IMR-90 (cell line): ENCODE measurements at places on chromosomes 12 and 14.

GRCh38 chr12:113245695-113246477 is 24.6 kb downstream of the TPCN1 start:
- peak; percentile 93 for DNase-seq

- DNase-seq: no peak
These were observed at the start of gene PLEKHD1 for GRCh38 chr14:69484444-69485314. Gene PLEKHD1 (plus strand): TSS chr14:69484728. CDS start chr14:69484966, 238 bp downstream.

DNA sequence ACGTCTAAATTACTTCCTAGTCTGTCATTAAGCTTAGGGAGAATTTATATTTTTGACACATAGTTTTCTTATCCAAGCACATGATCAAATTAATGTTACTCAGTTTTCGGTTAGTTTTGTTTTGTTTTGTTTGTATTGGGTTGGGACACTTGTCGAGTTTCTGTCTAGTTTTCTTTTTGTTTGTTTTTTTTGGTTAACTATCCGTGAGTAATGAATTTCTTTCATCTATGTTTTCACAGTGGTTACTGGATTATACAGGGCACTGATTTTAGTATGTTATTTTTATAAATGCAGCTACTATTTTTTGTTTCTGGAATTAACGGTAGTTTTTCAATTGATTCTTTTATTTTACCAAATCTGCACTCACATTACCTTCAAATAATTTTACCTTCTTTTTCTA is 2.7 kb downstream of the KLRF1 start:
- no peak for DNase-seq

DNA sequence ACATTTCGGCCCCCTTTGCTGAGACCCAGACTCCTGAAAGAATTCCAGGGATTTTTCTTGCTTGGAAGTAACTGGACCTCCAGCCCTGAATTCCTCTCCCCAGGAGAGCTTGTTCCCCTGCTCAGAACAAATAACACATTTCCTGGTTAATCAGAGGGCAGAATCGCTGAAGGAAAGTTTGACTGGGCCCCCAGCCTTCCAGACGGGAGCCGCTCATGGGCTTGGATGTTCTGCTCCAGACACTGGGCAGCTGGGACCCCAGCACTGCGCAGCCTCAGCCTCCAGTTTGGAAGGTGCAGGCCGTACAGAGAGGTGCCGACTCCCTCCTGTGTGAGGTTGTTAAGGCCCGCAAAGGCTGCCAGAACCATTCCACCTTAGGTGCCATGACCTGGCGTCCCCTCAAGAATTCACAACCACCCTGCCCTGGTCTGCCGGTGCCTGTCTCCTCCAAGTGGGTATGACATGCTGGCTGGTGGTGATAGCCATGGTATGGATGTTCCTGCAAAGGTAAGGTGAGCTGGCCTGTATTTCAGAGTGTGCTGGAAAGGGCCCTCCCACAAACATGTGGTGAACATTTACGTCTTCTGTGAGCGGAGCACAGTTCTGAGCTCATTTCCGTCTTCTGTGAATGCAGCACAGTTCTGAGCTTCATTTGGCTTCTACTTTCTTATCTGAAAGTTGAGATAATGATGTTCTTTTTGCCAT is 5.1 kb upstream of the LTBP2 start:
- no peak for DNase-seq

GRCh38 chr12:114163771-114164170 is 197.6 kb upstream of the RBM19 start:
- peak; percentile 93 for DNase-seq

DNA sequence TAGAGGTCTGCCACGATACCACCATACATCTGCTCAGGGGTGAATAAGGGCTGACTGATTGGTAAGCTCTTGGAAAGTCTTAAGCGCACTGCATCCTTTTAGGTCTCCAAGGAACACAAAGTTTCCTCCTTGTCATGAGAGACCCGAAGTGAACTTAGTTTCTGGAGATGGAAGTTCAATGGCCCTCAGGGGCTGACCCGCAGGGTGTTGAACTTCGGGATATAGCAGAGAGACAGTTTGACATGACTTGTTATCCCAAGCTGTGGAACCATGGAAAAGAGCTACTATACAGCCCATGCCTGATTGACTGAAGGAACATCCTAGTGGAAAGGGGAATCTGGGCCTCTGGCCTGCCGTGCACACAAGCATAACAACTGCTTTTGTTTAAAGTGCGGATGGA is 26.9 kb upstream of the CPNE8 start:
- DNase-seq: no peak

GRCh38 chr14:31059152-31059924 is 33.2 kb upstream of the STRN3 start:
- peak; percentile 87 for DNase-seq

- DNase-seq: peak; percentile 49
These were observed 13.3 kb downstream of the GPR135 start for GRCh38 chr14:59451849-59452248.

DNA sequence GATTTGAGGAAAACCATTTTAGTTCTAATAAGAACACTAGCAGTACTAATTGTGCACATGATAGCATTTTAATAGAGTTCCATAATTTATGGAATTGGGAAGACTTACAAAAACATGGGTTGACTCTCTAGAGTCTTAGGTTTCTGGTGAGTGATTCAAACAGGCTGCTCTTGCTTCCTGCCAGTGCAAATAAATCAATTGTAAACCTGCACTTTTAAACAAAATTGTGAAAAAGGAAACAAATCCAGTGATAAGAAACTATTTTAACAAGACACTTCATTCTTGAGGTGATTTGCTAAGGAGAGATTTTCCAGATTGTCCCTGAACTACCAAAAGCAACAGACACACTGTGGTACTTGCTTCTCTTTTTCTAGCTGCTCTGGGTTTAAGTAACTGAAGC is 112.2 kb downstream of the CACNA1C start:
- peak; percentile 58 for DNase-seq

DNA sequence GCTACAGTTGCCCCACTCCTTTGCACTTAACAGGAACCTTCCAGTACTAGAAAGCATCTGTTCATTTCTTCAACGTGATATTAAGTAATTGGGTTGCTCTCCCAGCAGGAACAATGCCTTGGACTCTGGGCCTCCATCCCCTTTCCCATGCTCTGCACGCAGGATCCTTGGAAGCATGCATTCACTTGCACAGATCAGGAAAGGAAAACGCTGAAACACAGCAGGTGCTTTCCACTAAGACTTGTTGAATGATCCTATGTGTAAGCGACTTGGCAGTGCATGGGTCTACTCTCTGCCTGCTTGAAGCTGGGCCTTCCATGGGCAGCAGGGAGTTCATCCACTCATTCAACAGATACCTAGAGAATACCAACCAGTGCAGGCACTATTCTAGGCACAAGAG is 2.3 kb downstream of the LTBP2 start:
- peak; percentile 51 for DNase-seq

DNA sequence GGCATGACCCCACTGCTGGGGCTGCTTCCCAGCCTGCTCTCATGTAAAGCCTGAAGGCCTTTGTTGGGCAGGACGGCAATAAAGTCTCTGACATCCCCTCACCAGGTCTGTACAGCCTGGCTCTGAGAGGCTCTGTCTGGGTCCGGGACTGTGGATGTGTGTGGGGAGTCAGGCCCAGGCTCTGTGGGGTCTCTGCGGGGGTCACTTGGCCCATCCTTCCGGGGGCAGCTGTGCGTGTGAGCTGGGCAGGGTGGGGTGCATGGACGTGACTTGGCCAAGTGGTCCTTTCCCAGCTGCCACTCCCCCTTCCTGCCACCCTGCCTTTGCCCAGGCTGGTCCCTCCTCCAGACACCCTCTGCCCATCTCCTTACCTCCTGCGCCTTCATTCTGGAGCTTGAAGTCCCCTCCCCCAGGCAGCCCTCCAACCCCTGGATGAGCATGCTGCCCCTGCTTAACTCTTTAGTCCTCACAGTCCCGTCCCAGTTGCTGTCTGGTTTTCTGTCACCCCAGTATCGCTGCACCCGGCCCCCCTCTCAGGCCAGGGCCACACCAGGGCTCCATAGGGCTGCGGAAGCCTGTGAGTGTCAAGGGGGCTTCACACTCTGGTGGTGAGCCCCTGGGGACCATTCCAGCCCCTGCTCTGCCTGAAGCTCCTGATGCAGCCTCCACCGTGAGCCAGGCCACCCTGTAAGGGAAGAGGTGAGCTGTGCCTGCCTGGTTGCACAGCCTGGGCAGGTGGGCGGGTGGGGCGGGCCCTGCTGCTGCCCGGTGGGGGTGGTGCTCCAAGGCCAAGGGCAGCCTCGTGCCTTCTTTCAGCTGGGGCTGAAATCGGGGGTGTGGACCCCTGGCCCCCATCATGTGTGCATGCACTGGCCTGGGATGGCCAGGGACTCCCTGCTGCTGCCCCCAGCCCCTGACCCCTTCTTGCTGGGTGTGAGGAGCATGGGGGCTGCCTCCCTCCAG is 25.5 kb upstream of the KIF26A start:
- DNase-seq: no peak

- no peak for DNase-seq
These were observed 56.2 kb downstream of the SSPN start for GRCh38 chr12:26251600-26251999.

DNA sequence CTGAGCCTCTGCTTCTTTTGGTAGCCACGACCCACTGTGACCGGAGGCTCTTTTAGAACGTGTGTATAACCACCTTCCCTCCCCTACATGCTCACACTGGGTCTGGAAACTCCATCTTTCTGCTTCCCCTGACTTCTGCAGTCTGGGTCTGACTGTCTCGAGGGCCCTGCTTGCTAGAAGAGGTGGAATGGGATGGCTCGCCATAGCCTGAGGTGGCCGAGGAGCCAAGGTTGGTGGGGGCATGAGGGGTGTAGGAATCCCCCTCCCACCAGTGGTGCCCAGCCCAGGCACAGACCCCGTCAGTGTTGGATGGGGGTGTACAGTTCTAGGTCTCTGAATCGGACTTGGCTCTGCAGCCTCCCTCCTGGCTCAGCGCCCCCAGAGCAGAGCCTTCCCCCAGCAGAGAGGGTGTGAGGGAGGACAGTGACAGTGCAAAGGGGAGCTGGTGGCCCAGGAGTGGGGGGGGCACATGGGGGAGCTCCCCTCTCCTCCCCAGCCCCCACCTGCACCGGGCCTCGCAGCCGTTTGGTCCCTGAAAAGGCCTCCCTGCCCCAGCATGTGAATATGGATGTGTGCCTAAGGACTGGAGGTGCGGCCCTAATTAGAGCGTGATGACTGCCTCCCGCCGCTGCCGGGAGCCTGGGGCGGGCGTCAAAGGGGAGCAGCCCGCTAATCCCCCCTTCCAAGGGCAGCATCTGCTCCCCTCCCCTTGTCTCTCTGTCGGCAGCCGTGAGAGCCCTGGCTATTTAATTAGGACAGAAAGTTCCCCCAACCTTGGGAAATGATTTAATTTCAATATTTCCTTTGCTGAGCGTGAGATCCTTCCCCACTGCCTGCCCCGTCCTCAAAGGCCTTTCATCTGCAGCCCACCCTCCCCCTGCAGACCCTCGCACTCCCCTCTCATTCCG is 196.2 kb upstream of the C14orf180 start:
- no peak for DNase-seq

DNA sequence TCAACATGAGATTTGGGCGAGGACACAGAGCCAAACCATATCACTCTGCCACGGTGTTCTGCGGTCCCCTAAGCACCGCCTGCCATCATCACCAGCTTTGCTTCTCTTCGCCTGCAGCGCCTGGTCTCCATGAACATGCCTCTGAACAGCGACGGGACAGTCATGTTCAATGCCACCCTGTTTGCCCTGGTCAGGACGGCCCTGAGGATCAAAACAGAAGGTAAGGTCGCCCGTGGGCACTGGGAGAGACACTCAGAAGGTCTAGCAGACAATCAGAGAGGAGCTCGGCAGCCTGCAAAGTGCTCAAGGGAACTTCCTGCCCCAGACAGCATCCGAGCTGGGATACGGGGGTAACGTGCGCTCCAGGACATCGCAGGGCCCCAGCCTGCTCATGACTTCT is 126.0 kb upstream of the FKBP4 start:
- no peak for DNase-seq

- peak; percentile 4 for DNase-seq
These were observed 382.3 kb downstream of the KCNH5 start for GRCh38 chr14:62662811-62663455.

GRCh38 chr14:24377657-24378056 is 9.7 kb downstream of the NFATC4 start:
- DNase-seq: no peak

DNA sequence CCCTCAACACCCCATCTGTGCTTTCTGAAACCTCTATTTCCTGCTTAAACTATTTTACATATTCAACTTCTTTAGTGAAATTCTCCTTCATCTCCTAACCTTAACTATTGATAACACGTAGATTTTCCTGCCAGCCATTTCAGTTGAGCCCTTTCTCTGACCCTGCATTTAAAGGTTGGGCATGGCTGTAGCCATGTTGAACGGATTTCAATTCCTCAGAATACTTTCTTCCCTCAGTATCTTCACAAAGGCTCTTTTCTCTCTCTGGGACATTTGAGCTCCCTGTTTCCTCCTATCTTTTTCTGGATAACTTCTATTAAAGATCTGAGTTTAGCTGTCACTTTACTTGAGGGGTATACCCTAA is 1.2 kb downstream of the PPHLN1 start:
- DNase-seq: no peak

- DNase-seq: no peak
These were observed 34.7 kb upstream of the VASH1 start for GRCh38 chr14:76726551-76726970.

GRCh38 chr12:11825278-11825677 is 175.8 kb downstream of the ETV6 start:
- DNase-seq: no peak

DNA sequence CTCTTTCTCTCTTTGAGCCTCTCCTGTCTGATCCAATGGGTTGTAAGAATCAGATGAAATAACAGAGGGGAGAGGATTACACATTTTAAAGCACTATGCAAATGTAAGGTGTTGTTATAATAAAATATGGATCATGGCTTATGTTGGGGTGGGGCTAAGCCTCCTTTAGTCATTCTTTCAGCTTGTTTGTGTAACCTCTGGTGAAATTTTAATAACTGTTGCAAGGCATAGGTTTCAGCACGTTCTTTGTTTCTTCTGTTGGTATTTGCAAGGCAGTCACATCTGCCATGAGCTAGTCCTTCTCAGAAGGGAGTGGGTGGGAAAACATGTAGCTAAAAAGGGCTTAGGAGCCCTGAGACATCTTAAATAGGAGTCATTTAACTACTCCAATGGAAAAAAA is 74.8 kb upstream of the FRMD6 start:
- DNase-seq: peak; percentile 61

- DNase-seq: peak; percentile 41
These were observed 244.2 kb upstream of the OR4E1 start for GRCh38 chr14:21917699-21918436.

- peak; percentile 88 for DNase-seq
These were observed 238.8 kb downstream of the PAWR start for GRCh38 chr12:79451978-79452377.
